SK-N-DZ (cell line): ENCODE measurements at places on chromosomes 2 and 18.

DNA sequence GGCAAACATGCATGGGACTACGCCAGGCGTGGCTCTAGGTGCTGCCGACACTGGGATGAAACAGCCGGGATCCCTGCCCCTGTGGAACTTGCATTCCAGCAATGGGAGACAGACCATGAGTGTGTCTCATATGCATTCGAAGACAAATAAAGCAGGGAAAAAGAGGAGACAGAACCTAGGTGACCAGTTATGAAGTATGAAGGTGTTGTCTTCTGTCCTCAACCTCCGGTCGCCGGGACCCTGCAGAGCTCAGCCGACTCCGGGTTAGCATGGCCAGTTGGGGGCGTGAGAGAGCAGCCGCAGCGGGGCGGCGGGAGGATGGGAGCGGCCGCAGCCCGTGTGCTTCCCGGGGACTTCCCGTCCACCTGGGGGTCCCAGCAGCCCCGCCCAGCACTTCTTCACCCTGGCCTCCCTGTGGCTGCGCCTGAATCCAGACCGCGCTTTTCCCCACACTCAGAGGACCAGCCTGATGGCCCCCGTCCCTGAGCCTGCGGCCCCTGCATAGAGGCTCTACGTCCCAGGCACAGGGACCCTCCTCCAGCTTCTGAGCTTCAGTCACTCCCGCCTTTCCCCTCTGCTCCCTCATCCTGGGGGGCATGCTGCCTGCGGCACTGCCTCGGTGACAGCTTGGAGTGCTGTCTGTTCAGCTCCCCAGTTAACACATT lies 11.4 kb downstream of the ID2 start:
- no peak for DNase-seq

- DNase-seq, result no peak
These were observed 603.6 kb upstream of the RAB6C start for GRCh38 chr2:129375632-129376425.

DNA sequence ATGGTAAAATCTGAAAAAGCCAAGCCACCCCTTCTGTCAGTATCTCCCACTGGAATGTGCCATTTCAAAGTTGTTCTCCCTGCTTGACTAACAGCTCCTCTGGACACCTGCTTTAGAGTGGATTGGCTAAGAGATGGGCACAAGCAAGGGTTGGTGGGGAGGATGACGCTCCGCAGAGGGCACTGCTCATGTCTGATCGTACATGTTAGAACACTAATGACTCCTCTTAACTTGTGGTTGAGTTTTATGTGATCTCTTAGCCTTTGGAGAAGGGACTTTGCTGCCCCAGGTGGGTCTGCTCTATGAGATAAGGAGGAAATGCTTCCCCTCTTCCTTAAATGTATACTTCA lies 8.2 kb upstream of the KIAA2012 start:
- no peak for DNase-seq

GRCh38 chr18:67694787-67695186 lies 178.3 kb upstream of the DSEL start:
- DNase-seq, result no peak

GRCh38 chr2:176170602-176171305 lies 13.6 kb downstream of the HOXD3 start:
- DNase-seq, result peak; percentile 58

DNA sequence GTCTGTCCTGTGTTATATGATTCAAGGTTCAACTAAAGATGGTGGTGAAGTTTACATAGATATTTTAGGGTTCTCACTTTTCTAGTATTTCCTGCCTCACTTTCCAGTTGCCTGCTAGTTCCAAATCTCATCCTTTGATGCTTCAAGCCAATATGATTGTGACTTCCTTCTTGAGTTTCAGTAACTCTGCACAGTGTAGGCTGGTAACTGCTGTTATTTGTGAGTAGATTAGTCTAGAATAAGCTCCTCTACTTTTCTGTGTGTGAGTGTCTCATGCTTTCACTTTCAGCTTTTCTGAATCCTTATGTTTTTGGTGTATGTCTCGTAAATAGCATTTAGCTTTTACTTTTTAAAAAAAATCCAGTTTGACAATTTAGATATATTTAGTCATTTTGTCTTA lies 42.6 kb downstream of the GALNT1 start:
- no peak for DNase-seq

GRCh38 chr2:38181806-38182491 lies 106.0 kb upstream of the CYP1B1 start:
- no peak for DNase-seq
